ENCODE measurements at places on chromosomes 4 and X.
A peak's percentile ranks its signal among the peaks of the same experiment; 100 is the strongest.

GRCh38 chr4:138406876-138407275 is 164.7 kb upstream of the SLC7A11 start:
- H3K4me1 ChIP-seq = no peaks in the 10 kb centered on the region
- no peak overlapping the region for H3K27ac ChIP-seq
- DNase-seq = no peak
- no peak overlapping the region for H3K4me3 ChIP-seq
- H3K36me3 ChIP-seq = no peaks in the 10 kb centered on the region
- no peaks in the 10 kb centered on the region for H3K27me3 ChIP-seq

- H3K27ac ChIP-seq = no peak overlapping the region
- no peak for DNase-seq
- H3K27me3 ChIP-seq = no peaks in the 10 kb centered on the region
- no peaks in the 10 kb centered on the region for H3K36me3 ChIP-seq
- no peaks in the 10 kb centered on the region for H3K4me1 ChIP-seq
Observed at GRCh38 chrX:129013574-129013973, 509.7 kb downstream of the SMARCA1 start.

DNA sequence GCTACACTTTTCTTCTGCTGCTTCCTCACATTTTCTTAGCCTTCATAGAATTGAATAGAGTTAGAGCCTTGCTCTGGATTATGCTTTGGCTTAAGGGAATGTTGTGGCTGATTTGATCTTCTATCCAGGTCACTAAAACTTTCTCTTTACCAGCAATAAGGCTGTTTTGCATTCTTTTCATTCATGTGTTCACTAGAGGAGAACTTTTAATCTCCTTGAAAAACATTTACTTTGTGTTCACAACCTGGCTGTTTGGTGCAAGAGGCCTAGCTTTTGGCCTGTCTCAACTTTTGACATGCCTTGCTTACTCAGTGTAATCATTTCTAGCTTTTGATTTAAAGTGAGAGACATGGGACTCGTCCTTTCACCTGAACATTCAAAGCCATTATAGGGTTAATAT is 87.7 kb upstream of the RAB40AL start:
- no peaks in the 10 kb centered on the region for H3K4me1 ChIP-seq
- H3K27me3 ChIP-seq = no peaks in the 10 kb centered on the region
- no peak for DNase-seq
- no peak overlapping the region for H3K4me3 ChIP-seq
- H3K27ac ChIP-seq = no peak overlapping the region

DNA sequence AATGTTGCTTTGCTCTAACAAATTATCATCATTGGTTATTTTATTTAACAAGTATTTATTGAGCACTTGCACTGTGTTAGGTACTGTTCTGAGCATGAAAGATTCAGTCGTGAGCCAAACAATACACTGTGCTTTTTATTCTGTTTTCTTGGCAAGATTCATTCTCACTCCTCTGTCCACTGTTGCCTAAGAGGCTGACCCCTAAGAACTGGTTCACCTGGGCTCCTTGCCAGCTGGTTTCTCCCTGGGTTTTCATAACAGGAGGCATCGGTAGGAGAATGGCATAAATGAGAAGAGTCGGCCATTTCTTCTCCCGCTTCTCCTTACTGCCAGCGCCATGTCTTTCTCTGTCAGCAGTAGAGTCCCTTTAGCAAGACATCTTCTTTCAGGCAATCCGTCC is 243.7 kb upstream of the DIAPH2 start:
- no peak for DNase-seq
- H3K4me3 ChIP-seq = no peak overlapping the region
- H3K27ac ChIP-seq = no peak overlapping the region
- no peaks in the 10 kb centered on the region for H3K27me3 ChIP-seq
- H3K4me1 ChIP-seq = no peaks in the 10 kb centered on the region

- H3K27me3 ChIP-seq = no peaks in the 10 kb centered on the region
- DNase-seq = no peak
- H3K4me1 ChIP-seq = no peaks in the 10 kb centered on the region
Observed at GRCh38 chr4:42954963-42955669, 62.6 kb downstream of the GRXCR1 start.

- no peaks in the 10 kb centered on the region for H3K4me1 ChIP-seq
- DNase-seq = no peak
- no peaks in the 10 kb centered on the region for H3K36me3 ChIP-seq
- no peak overlapping the region for H3K4me3 ChIP-seq
- H3K27me3 ChIP-seq = peaks cover 3% of the 10 kb centered on the region
- H3K27ac ChIP-seq = no peak overlapping the region
Observed at GRCh38 chr4:148954011-148954749, 512.0 kb upstream of the NR3C2 start.

DNA sequence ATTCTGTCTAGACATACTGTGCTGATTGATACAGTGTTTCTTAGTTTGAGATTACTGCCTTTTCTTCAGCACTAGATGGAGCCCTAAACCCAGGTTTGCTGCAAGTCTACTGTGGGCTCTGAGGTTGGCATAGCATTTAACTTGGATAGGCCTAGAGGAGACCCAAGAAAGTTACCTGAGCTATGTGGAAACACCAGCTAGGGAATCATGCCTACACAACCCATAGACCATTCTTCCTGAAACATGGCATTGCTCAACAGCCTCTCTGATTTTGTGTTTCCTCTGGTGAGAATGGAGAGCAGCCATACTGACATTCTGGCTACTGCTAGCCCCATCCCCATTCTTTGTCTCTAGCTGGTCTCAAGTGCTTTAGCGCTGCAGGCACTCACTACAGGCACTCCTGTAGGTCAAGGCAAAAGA is 287.7 kb upstream of the PCDH18 start:
- H3K4me1 ChIP-seq = no peaks in the 10 kb centered on the region
- no peaks in the 10 kb centered on the region for H3K36me3 ChIP-seq
- no peak overlapping the region for H3K4me3 ChIP-seq
- no peaks in the 10 kb centered on the region for H3K27me3 ChIP-seq
- no peak overlapping the region for H3K27ac ChIP-seq
- no peak for DNase-seq

DNA sequence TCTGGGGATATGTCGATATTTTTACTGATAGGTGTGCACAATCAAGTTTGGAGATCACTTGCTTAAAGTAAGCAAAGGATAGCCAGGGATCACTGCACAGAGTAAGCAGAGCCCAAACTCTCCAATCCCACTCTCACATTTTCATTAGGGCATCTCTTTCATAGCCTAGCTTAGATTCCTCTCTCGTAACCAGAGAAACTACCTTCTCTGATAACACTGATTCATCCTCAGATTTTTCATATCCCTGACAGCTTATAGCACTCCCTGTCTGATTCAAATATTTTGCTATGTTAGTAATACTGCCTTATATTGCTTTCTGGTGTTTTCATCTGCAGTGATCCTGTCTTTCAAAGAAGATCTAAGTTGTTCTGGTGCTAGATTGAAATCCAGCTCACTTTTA is 123.7 kb downstream of the CBLL2 start:
- H3K27me3 ChIP-seq = no peaks in the 10 kb centered on the region
- no peaks in the 10 kb centered on the region for H3K36me3 ChIP-seq
- no peak overlapping the region for H3K4me3 ChIP-seq
- DNase-seq = no peak

DNA sequence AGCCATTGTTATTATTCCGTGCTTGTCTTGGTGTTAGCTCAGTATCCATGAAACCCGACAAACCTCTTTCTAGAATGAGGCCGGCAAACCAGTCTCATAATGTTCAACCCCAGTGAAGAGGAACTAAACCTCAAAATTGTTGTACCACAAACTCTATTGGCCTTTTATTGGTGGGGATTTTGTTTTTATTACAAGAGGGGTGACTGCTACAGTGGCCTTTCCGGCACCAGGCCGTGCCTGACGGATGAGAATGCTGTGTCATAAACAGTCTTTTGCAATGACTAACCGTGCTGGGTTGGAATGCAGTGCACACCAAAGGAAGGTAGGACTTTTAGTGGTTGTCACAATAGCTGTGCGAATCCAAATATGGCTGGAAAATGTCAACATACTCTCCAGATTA is 60.8 kb downstream of the SHROOM2 start:
- no peak overlapping the region for H3K4me3 ChIP-seq
- H3K27me3 ChIP-seq = peaks cover 20% of the 10 kb centered on the region
- no peak overlapping the region for H3K27ac ChIP-seq
- no peak for DNase-seq
- peaks cover 10% of the 10 kb centered on the region for H3K4me1 ChIP-seq

GRCh38 chr4:2304321-2304876 is 42.5 kb upstream of the MXD4 start:
- H3K36me3 ChIP-seq = peaks cover 8% of the 10 kb centered on the region
- H3K27me3 ChIP-seq = no peaks in the 10 kb centered on the region
- H3K4me3 ChIP-seq = no peak overlapping the region
- H3K27ac ChIP-seq = no peak overlapping the region

DNA sequence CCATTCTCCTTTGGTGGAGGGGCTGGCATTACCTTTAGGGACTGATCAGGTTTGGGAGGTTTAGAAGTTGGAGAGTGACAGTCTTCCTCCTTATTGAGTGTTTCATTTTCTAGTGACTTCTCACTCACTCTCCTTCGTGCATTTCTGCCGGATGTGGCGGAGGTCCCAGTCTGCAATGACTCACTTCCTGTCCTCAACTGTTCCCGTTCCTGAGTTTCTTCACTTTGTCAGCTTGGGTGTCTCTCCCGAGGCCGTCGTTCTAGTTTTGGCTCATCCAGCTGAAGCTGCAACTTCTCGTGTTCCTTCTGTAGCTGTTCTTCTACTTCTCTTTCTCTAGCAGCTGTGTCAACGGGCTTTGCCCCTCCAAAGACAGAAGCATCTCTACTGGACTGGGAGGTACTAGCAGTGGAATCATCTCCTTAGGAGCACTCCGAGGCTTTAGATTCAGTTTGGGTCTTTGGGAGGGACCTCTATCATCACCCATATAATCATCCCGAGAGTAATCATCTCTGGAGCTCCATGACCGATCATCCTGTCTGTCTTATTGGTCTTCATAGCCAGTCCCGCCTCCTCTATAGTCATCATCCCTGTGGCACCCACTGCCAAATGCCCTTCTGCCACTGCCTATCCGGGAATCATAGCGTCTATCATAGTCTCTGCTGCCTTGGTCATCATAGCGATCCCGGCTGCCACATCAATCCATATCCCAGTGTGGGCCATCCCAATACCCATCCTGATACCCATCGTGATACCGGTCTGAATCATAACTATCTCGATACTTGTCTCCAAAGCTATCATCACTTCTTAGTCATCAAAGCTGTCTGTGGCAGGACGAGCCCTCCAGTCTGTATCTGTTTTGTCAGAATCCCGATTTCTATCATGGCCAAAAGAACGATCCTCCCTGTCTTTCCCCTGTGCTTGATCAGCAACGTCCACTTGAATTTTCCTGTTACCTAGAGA is 35.3 kb upstream of the VSIG4 start:
- H3K27ac ChIP-seq = peak overlapping the region; percentile 82
- DNase-seq = peak; percentile 5
- H3K27me3 ChIP-seq = no peaks in the 10 kb centered on the region
- H3K4me3 ChIP-seq = peak overlapping the region; percentile 82
- no peaks in the 10 kb centered on the region for H3K36me3 ChIP-seq

GRCh38 chrX:41457613-41458192 is 10.6 kb downstream of the NYX start:
- H3K4me1 ChIP-seq = no peaks in the 10 kb centered on the region
- no peak for DNase-seq
- no peaks in the 10 kb centered on the region for H3K36me3 ChIP-seq
- no peak overlapping the region for H3K27ac ChIP-seq
- no peaks in the 10 kb centered on the region for H3K27me3 ChIP-seq

- DNase-seq = no peak
- H3K27ac ChIP-seq = no peak overlapping the region
- peaks cover 16% of the 10 kb centered on the region for H3K36me3 ChIP-seq
Observed at GRCh38 chrX:155662282-155662681, 49.5 kb upstream of the TMLHE start.

DNA sequence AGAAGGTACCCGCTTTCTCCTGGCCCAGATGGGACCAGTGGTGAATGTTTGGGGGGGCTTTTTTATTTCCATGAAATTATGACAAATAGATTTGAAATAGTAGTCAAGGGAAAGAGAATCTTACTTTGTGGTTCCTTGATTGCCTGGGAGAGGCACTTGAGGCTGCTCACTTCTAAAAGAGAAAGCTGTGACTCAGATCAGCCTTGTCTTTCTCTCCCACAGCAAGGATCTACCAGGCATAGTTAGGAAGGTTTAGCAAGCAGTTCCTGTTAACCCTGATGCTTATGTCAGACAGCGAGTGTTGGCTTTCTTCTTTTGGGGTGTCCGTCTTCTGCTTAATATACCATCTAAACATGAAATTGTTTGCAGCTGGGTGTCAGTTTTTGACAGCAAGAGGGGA is 114.5 kb downstream of the TSPAN7 start:
- no peak overlapping the region for H3K27ac ChIP-seq
- no peaks in the 10 kb centered on the region for H3K36me3 ChIP-seq
- no peak overlapping the region for H3K4me3 ChIP-seq
- no peaks in the 10 kb centered on the region for H3K4me1 ChIP-seq

DNA sequence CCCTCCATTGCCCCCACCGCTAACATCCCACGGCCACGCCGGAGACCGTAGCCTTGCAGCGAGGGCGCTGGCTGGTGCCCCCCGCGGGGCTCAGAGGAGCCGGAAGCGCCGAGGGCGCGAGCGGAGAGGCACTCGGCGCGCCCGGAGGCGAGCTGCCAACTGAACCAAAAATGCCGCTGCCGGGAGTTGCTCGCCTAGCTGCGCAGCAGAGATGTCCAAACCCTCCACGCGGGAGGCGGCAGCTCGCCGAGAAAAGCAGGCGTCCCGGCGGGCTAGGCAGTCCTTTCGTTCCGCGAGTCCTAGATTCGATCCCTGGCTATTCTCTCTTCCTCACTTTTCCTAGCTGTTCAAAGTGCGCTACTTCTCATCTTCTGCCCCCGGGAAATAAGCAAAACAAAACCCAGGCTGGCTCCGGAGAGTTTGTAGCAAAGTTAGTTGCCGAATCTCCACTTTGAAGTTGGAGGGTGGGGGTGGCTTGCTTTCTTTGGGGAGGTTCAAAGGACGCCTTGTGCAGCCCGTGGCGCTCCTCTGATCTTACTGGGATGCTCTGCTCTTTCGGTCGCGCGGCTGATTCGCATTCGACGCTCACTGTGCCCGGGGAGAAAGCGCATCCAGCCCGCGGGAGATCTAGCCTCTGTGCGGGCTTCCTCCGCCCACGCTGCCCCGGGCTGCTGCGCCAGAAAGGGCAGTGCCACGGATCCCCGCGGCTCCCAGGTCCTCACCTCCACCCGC is 723 bp downstream of the NKX6-1 start:
- peaks cover 32% of the 10 kb centered on the region for H3K4me1 ChIP-seq
- H3K4me3 ChIP-seq = peak overlapping the region; percentile 73
- peak overlapping the region; percentile 75 for H3K27ac ChIP-seq

GRCh38 chrX:54920610-54921426 is at the start of gene TRO:
Gene TRO (plus strand): TSS chrX:54920824. CDS start chrX:54922247, 1,423 bp downstream.
- H3K27ac ChIP-seq = peak within 1 kb of the TSS; percentile 53
- no peaks in the 10 kb centered on the region for H3K27me3 ChIP-seq
- no peak for DNase-seq
- H3K36me3 ChIP-seq = no peaks in the 10 kb centered on the region
- peak within 1 kb of the TSS; percentile 90 for H3K4me3 ChIP-seq
- peaks cover 9% of the 10 kb centered on the region for H3K4me1 ChIP-seq

GRCh38 chrX:130378024-130378669 is 7.3 kb downstream of the GPR119 start:
- H3K4me1 ChIP-seq = no peaks in the 10 kb centered on the region
- no peak overlapping the region for H3K27ac ChIP-seq
- H3K36me3 ChIP-seq = peaks cover 1% of the 10 kb centered on the region
- no peak overlapping the region for H3K4me3 ChIP-seq

Measured in naive thymus-derived CD8-positive, alpha-beta T cell (primary cell).